CD4-positive, alpha-beta T cell treated with Interleukin-4 for 1 hour (primary cell): ENCODE measurements at places on chromosomes 2 and 18.

- DNase-seq: peak; percentile 37
Measured at GRCh38 chr2:162073888-162074631, at the start of gene DPP4. TSS of gene DPP4 (minus strand) at chr2:162074215. CDS start at chr2:162073981, 234 bp downstream.

GRCh38 chr2:113137827-113138226, 10.4 kb downstream of the IL1RN start:
- DNase-seq: no peak

DNA sequence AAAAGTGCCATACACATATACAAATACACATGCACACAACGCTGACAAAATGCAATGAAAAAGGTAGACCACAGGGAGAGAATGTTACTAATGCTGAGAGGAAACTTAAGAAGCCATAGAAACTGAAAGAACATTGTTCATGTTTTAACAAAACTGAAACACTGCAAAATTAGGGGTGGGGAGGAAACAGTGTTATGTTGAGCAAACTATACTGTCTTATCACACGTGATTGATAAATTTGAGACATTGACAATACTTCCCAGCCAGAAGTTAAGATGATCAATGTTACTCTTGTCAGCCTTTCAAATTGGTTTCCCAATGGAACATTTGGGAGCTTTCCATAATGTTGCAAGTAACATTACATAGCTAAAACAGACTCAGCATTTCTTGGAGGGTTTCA, 165.5 kb downstream of the L3MBTL4 start:
- no peak for DNase-seq

GRCh38 chr2:8525236-8525581, 156.6 kb upstream of the ID2 start:
- no peak for DNase-seq

GRCh38 chr2:187461294-187462261, 13.5 kb upstream of the CALCRL start:
- no peak for DNase-seq
